ENCODE measurements at places on chromosomes 12 and 14.

DNA sequence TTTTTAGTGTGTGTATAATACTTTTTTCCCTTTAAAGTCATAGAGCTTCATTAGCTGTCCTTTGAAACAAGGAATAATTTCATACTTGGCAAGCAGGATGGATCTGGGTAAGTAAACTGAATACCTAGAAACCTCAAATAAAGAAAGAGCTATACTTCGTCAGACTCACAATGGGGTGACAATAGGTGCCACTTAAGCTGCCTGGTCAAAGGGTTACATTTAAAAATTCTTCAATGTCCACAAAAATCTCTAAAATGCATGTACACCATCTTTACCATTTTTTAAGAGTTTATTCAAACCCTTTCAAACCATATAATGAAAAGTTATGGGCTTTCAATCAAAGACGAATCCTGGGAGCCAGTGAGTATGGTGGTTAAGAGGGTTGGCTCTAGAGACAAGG lies 3.1 kb downstream of the GIT2 start:
- no peak for DNase-seq

- no peak for DNase-seq
Observed at GRCh38 chr14:32618991-32619390, 289.9 kb downstream of the AKAP6 start.

DNA sequence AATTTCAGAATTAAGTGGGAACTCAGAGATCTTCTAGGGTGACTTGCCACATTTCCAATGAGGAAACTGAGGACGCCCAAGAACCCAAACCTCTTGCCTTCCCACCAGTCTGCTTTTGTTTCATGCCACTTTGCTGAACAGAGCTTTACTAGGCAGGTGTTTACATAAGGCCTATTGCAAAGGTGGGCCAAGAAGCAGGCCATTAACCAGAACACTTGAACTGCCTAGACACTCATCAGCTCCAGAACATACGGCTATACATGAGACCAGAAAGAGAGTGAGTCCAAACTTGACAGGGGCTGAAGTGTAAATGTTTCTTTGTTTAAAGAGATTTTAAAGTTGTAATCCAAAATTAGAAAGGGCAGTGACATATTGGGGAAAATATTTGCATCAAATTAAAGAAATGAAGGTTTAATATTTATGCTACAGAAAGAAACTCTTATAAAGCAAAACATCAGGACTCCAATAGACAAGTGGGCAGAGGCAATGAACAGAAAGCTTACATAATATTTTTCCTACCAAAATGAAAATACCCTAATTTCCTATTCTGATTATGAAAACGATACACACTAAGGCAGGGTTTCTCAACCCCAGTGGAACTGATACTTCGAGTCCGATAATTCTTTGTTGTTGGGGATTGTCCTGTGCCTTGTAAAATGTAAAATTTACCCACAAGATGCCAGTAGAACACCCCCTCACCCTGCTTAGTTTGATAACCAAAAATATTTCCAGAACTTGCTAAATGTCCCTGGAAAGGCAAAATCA lies 11.7 kb downstream of the BATF start:
- DNase-seq: no peak

DNA sequence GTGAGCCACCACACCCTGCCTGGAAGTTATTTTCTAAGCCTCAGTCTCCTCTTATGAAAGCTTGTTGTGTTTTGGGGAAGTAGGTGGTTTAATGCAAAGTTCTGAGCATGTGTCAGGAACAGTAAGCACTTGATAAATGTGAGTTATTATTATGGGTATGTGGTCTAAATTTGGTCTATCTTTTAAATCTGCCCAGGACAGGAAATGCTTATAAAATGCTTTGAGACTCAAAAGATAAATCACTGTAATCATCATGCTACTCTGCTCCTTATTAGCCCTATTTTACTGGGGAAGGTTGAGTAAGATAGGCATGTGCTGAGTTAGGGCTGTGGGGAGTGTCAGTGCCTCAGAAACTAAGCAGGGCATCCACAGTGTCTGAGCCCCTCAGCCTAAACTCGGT lies 13.1 kb upstream of the SRSF5 start:
- DNase-seq: no peak

DNA sequence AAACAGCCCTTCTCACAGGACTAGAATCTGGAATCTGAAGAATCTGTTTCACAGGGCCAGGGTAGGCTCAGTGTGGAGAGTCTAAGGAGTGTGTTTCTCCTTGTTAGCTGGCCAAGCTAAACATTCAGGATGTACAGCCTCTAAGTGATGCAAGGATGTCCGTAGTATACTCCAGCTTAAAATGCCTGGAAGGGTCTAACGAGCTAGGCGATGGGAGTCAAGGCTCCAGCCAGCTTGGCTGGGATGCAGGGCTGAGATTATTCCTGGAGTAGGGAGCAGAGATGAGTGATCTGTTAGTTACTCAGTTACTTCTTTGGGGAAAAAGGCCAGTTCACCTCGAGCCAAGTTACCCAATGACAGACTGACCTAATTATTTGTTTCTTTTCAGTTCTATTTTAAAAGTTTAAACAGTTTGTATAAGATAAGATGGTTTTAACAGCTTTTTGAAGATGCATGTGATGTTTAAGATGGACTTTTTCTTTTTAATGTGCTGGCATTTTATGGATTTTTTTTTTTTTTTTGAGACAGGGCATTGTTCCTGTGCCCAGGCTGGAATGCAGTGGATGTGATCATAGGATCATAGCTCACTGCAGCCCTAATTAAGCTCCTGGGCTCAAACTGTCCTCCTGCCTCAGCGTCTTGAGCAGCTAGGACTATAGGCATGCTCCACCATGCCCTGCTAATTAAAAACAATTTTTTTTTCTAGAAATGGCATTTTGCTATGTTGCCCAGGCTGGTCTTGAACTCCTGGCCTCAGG lies 41.1 kb downstream of the SYNE2 start:
- DNase-seq: no peak

- no peak for DNase-seq
Observed at GRCh38 chr12:10717410-10717809, 5.7 kb downstream of the YBX3 start.

GRCh38 chr14:26528415-26529182 lies 69.2 kb downstream of the NOVA1 start:
- DNase-seq: no peak

- DNase-seq: no peak
Observed at GRCh38 chr14:59199614-59200013, 11.1 kb downstream of the DAAM1 start.

DNA sequence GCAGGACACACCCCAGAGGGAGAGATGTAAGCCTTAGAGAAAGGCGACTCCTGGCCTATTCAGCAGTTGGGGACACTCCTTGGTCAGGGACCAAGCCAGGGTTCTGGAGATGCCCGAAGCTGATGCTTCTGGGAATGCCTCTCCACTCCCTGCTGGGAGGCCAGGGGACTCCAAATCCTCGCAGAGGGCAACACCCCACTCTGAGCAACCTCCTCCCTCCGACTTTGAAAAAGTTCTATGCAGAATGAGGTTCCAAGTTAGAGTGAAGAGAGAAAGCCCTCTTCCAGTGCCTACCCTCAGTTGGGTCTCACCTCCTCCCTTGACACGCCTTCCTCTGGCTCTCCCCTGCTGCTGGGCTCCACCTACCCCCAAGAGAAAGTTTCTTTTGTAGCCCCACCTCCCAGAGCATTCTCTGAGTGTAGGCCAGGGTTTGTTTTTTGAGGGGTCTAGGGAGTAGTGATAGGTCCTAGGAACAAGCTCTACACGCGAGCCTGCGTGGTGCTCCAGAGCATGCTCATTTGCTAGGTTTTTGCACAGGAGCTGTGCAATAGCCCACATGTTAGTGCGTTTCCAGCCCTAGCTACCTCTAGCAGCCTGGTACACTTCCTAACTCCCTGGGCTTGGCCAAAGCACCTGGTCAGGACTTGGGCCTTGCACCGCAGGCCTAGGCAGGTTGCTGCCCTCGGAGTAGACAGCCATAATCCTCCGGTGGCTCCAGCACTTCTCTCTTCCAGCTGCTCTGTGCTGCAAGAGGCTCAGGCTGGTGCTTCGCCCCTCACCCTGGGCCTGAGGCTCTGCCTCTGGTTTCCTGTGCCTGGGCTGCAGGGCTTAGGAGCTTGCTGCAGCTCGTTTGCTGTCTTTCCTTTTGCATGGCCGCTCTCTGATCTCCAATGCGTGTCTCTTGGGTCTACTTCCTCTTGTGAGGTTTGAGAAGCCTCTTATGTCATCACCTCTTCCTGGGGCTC lies 590 bp upstream of the CEBPE start:
- no peak for DNase-seq

DNA sequence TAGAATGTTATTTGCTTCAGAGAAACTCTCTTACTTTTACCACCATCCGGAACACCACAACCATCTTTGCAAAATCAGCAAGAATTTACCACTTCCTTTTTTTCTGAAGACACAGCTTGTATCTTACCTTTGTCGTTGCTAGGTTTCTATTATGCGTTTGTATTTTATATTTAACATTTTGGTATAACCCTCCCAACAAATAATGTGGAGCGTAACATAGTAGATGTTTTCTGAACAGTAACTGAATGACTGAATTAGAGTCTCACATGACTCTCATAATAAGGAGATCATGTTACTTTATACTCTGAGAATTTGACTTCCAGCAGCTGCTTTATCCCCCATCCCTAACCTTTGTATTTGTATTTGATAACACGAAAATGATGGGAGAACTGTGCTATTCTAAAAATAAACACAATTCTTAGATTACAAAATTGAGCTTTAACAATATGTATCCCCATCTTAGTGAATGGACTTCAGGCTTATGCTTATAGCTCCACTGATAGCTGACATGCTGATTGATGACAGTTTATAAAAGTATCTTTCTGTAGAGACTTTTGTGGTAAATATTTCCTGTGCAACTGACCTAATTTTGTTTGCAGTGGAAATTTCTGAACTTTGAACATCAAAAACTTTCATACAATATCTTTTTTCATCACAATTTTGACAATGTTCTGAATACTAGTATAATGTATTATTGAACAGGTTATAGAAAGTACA lies 7.9 kb upstream of the KLRB1 start:
- no peak for DNase-seq

DNA sequence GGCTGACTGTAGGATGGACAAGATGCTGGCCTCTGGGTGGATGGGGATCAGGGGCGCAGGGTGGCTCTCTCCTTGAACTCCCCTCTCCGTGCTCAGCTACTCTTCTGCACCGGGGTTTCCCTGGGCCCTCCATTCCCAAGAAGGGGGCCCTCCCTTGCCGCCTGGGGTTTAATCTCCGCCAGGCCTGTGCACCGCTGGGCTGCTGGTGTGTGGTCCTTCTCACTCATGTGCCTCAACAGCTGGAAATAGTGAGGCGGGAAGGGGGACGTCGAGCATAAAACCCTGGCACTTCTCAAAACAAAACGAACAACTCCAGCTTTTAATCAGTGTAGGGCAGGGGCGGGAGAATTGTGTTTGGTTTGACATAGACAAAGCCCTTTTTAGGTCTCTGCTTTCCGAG lies 19.0 kb upstream of the SMOC1 start:
- DNase-seq: no peak

DNA sequence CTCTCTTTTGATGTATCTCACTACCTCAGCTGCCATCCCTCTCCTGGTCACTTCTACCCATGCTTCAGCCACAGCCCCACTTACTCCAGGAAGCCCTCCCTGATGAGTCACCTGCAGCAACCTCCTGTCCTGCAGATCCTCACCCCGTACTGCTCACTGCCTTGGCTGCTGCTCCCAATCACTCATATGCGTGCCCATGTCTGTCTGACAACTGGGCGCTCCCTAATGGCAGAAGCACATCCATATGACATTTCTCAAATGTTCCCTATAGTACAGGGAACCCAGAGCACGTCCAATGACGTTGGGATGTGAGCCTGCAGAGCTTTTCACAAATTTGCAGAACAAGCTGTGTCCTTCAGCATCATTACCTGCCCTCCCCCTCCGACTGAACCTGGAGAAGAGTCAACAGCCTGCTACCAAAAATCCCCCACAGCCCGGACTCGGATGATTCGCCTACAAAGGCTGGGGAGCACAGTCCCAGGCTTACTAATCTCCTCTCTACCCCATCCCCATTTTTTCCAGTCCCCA lies 90.0 kb downstream of the SINHCAF start:
- no peak for DNase-seq

- DNase-seq: no peak
Observed at GRCh38 chr12:254039-254438, 8.6 kb downstream of the SLC6A13 start.

DNA sequence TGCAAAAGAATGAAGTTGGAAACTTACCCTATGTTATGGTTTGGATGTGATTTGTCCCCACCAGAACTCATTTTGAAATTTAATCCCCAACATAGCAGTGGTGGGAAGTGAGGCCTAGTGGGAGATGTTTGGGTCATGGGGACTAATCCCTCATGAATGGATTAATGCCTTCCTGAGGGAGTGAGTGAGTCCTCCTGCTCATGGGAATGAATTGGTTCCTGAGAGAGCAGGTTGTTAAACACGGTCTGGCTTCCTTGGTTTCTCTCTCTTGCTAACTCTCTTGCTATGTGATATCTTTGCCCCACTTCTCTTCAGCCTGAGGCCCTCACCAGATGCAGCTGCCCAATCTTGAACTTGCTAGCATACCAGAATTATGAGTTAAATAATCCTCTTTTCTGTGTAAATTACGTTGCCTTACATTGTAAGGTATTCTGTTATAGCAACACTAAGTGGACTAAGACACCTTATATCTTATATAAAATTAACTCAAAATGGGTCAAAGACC lies 22.2 kb upstream of the CCDC91 start:
- no peak for DNase-seq

DNA sequence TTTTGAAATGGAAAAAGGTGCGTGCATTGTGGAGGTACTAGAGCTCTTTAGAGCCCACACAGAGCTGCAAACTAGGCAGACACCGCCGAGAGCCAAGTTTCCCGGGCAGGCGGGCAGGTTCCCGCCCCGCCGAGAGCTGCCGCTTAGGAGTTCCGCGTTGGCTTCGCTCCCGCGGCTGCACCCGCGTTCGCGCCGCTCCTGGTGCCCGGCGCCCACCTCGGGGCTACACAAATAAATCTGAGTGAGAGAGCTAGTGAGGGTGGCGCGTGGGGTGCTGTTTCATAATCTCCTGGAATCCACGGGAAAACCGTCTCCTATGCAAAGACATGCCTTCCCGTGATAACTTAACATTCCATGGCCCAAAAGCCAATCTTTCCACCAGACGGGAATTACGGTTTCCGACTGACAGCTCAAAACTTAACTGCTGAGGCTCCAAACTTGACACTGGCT lies 645 bp downstream of the KITLG start:
- DNase-seq: no peak

GRCh38 chr14:104734991-104735779 lies 11.2 kb downstream of the ADSS1 start:
- DNase-seq: no peak

- no peak for DNase-seq
Observed at GRCh38 chr14:91383439-91383838, 34.2 kb downstream of the CCDC88C start.
